ENCODE measurements at places on chromosomes 7 and 10.
A peak's percentile ranks its signal among the peaks of the same experiment; 100 is the strongest.

GRCh38 chr7:152081088-152081487 is 55.6 kb downstream of the GALNT11 start:
- no peak for DNase-seq

- DNase-seq, result no peak
Observed at GRCh38 chr7:36597090-36597773, 127.1 kb downstream of the AOAH start.

DNA sequence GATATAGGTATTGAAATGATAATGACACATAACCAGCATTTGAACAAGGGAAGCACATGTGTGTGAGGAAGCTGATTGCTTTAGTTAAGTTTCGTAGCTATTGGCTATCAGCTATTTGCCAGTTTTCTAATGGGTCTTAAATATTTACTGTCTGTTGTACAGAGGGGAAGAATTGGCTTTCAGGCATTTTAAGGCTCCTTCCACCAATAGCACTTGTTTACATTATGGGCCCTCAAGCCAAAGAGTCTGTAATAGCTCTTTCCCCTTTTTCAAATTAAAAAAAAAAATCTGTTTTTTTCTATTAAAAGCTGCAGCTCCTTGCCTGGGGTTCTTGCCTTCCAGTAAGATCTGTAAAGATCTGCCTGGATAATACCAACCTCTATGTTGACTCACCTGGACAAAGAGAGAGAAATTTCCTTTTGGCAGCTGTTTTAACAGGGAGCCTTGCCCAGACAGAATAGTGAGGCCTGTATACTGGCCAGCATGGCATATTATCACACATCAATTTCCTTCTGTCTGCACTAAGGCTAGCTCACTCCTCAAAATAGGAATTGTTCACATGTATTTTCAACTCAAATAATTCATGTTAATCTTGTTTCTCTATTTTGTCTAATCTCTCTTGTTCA is 104.7 kb upstream of the LRGUK start:
- no peak for DNase-seq

GRCh38 chr7:69402696-69403095 is 195.6 kb upstream of the AUTS2 start:
- no peak for DNase-seq

DNA sequence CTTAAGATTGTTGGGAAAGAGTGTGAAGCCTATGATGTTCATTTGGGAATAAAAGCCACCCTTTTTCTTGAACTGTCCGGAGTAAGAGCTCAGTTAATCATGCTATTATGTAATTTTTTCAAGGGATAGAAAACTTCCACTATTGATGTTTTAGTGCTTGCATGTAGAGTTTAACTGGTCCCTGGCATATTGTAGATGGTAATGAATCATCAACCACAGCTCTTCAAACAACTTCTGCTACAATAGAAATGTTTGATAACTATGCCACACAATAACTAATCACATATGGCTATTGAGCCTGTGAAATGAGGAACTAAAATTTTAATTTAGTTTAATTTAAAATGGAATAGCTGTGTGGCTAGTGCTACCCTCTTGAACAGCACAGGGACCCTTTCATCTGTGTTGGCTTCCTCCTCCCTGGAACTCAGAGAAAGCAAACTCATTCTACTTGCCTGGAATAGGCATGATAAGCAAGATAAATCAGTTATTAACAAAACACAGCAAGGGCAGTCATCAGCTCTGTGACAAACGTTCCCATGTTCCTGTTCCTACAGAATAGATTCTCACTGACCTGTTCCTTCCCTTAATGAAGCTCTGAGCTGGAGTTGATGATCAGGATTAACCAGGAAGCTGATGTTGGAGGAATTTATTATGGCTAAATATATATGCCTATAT is 4.9 kb upstream of the SRI start:
- DNase-seq, result no peak

GRCh38 chr10:62692085-62692484 is 112.4 kb upstream of the ADO start:
- peak; percentile 57 for DNase-seq

- no peak for DNase-seq
Observed at GRCh38 chr10:114534571-114534981, 123.5 kb downstream of the ABLIM1 start.

DNA sequence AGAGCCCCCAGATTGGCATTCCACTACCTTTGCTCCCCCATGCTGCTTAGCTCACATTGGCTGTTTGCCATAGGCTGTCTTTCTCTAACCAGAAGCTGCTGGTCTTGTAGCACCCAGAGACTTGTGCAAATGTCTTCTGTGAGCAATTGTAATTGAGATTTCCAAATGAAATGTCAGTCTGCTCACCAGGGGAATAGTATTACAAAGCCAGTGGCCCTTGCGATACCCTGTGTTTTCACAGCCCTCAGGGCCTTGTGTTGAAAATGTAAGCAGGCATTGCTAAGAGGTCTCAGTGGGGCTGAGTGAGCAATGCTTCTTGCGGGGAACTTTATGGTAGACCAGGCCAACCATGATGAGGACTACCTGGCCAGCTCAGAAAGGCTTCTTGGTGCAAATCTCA is 746.5 kb downstream of the LRMDA start:
- no peak for DNase-seq

- DNase-seq, result no peak
Observed at GRCh38 chr10:61262486-61263261, 190.5 kb downstream of the TMEM26 start.

DNA sequence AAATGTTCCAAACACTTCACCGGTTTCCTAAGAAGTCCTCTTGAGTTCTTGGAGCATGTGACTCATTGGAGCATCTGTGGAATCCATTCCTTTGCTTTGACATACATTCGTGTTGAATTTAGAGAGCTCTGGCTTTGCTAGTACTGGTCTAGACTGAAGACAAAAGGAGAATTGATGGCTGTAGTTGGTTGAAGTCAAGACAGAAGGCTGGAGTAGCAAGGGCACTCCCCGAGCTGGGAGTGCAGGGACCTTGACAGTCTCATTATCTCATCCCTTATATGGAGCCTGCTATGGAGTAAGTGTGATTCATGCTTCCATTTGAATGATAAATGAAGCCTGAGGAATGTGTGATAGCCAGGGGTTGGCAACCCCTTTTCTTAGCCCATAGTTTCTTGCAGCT is 1249.1 kb downstream of the TYW1 start:
- DNase-seq, result no peak

DNA sequence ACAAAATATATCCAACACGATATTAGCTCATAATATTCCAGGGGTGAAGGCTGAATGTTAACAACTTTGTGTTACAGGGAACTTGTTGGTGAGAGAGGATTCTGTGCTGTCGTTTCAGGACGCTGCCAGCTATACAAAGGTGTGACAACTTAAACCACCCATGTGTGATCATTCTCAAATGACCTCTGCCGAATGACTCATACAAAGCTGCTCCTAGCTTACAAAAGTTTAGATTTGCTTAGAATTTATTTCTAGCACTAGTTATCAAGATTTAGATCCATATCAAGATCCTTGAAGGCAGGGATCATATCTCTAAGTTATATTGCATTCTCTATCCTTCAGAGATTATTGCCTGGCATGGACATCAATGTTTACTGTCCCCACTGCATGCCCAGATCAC is 65.3 kb downstream of the COBL start:
- no peak for DNase-seq

DNA sequence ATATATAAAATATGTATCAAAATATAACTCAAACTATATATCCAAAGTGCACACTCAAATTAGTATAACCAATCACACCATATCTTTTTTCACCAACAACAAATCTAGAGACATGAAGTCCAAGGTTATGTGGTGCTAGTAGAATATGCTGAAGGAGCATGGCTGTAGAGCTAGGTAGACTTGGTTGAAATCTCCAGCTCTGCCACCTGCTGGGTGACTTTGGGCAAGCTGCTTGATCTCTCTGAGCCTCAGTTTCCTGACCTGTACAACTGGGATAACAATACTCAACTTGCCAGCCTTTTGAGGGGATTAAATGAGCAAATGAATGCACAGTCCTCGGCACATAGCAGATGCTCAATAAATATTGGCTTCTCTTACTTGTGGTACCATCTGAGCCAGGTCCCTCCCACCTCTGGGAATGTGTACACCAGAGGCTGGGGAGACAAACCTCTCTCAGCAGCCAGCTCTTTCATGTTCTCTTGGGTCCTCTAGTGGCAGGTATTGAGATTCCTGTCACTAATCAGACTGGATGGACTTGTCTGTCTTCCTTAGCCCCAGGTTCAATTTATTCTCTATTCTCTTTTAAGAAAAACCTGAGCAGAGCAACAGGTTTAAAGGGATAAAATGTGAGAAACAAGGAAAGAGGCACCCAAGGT is 94.3 kb upstream of the PDE1C start:
- peak; percentile 12 for DNase-seq

DNA sequence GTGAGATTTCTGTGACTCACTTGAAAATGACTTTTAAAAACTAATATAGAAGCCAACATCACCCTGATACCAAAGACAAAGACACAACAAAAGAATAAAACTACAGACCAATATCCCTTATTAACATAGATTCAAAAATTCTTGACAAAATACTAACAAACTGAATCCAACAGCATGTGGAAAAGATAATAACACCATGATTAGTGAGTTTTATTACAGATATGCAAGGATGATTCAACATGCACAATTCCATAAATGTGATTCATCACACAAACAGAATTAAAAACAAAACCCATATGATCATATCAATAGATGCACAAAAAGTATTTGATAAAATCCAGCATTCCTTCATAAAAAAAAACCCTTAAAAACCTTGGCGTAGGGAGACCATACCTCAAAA is 6.5 kb downstream of the MGAM start:
- no peak for DNase-seq

DNA sequence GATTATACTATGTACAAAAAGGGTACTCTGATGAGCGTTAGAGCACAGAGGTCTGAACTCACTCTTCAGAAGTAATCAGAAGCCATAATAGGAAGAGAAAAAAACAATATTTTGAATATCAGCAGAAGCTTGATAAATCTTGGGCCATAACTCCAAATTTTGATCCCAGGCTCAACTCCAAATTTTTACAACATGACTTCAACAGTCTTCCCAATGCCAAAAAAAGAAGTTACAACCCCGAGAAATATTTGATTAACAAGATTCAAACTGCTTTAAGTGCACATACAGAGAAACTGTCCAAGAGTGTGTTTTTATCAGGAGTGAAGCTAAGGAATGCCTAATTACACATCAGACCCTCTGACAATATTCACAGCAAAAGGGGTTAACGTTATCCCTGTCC is 7.5 kb downstream of the MPP7 start:
- DNase-seq, result no peak

GRCh38 chr10:100872034-100872791 is 40.5 kb upstream of the SLF2 start:
- peak; percentile 89 for DNase-seq

- DNase-seq, result no peak
Observed at GRCh38 chr10:3850999-3851937, 66.3 kb upstream of the KLF6 start.

GRCh38 chr10:5888351-5888750 is 1.3 kb downstream of the ANKRD16 start:
- no peak for DNase-seq

GRCh38 chr10:44382981-44383748 is 1.7 kb downstream of the CXCL12 start:
- no peak for DNase-seq

GRCh38 chr7:70093205-70093904 is 495.1 kb downstream of the AUTS2 start:
- DNase-seq, result no peak

DNA sequence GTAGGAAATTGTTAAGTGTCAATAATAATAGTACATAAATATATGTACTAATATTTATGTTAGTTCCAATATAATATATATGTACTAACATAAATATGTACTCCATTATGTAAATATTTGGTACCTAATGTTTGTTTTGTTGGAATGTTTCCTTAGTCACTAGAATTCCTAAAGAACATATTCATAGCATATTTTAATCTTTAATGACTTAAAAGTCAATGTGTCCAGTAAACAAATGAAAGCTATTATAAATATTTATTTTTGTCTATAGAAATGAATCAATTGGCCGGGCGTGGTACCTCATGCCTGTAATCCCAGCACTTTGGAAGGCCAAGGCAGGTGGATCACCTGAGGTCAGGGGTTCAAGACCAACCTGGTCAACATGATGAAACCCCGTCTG is 153.6 kb downstream of the GPR158 start:
- no peak for DNase-seq

DNA sequence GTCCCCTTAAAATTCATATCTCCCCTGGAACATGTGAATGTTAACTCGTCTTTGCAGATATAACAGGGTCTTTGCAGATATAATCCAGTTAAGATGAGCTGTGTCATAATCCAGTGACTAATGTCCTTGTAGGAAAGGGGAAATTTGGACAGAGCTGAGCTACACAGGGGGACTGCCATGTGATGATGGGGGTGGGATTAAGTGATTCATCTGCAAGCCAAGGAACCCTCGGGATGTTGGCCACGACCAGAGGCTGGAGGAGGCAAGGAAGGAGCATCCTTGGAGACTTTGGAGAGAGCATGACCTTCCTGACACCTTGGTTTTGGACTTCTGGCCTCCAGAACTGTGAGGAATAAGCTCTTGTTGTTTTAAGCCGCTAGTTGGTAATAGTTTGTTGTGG is 153.9 kb upstream of the PCBD1 start:
- DNase-seq, result no peak

- DNase-seq, result no peak
Observed at GRCh38 chr10:60677531-60678129, 100.6 kb upstream of the CDK1 start.

- no peak for DNase-seq
Observed at GRCh38 chr10:24393201-24393600, 184.3 kb downstream of the KIAA1217 start.
